ENCODE measurements at places on chromosomes 5 and 9.

GRCh38 chr5:102450313-102450990 lies 48.3 kb downstream of the SLCO6A1 start:
- no peak for DNase-seq

DNA sequence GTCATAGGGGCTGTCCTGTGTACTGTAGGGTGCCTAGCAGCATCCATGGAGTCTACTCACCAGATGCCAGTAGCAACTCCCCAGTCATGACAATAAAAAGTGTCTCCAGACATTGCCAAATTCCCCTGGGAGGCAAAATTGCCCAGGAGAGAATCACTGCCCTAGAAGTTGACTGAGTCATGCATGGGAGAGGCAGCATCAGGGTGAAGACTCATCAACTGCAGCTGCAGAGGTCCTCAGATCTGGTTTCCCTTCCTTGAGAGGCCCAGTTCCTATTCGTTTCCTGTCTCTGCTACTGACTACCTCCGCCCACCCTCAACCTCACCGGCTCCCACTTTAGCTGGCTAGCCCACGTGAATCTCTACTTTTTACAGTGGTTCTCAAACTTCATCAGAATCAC lies 88.6 kb upstream of the AGXT2 start:
- DNase-seq, result no peak

- peak; percentile 27 for DNase-seq
These were observed 14.4 kb downstream of the CAMK4 start for GRCh38 chr5:111238431-111239225.

DNA sequence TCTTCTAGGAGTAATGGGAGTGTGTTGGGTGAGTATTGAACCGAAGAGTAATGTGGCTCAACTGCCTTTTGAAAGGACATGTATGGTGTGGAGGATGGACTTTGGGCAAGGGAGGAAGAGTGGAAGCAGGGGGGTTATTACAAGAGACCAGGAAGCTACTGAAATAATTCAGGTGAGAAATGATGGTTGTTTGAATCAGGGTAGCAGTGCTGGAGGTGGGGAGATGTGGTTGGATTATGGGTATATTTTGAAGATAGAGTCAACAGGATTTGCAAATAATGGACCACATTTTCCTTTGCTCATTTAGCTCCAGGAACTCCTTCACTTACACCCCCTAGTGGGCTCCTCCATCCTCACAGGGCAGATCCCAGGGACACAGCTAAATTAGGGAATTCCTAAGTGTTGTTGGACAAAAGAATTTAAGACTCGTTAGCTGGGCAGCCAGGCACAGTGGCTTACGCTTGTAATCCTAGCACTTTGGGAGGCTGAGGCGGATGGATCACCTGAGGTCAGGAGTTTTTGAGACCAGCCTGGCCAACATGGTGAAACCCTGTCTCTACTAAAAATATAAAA lies 1.2 kb upstream of the SLC4A9 start:
- DNase-seq, result no peak

- DNase-seq, result no peak
These were observed 5.3 kb upstream of the ZNF367 start for GRCh38 chr9:96423322-96423984.

- no peak for DNase-seq
These were observed 83.5 kb upstream of the SEMA6A start for GRCh38 chr5:116658141-116658540.

- DNase-seq, result peak; percentile 69
These were observed 35.2 kb upstream of the GLDC start for GRCh38 chr9:6680797-6681146.

DNA sequence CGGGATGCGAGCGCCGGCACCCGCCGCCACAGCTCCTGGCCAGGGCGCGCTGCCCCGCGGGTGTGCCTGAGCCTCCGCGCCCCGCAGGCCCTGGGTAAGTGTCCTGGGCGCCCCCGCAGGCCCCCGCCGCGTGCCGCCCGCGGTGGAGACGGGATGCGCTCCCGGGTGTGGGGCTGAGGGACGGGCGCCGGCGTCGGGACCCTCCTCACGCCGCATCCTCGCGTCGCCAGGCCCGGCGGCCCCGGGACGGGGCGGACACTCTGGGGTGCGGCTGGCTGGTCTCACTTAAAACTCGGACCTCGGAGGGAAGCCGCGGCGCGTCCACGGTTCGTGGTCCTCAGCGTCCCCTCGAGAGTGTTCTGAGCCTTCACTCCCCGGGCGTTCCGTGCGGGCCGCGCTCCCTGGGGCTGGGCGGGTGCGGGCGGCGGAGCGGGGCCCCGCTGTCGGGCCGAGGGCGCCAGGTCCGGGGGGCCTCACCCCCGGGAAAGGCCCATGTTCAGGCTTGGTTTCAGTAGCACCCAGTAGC lies 275 bp downstream of the AHRR start:
- no peak for DNase-seq

DNA sequence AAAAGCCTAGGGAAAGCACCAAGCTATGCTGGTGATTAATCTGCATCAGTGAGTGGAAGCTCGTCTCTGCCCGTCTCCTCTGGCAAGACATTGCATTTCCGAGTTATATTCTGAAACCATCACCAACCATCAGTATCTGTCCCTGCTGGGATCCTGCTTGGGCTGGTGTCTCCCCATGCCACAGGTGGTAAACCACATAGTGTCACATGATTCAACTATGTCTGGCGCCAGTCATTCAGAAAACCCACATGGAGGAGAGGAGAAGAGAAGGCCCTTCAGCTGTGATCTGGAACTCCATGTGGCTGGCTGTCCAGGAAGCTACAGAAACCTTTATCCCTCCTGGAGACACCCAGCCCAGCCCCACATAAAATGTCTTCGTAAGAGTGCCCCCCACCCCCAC lies 4.8 kb downstream of the IL9 start:
- DNase-seq, result no peak

DNA sequence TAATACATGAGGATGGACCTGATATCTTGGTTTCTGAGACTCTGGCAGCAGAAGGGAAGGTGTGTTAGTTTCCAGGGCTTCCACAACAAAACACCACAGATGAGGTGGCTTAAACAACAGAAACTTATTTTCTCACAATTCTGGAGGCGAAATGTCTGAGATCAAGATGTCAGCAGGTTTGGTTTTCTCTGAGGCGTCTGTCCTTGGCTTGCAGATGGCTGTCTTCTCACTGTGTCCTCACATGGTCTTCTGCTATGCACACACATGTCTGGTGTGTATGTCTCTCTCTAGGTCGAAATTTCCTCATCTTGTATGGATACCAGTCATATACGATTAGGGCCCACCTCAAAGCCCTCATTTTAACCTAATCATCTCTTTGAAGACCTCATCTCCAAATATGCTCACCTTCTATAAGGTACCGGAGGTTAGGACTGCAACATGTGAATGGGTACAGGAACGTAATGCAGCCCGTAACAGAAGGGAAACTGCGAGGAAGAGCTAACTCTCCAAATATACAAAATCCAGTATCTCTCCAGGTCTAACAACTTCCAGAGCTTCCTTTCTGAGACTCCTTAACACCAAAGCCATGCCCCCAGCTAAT lies 139.8 kb upstream of the SMARCA2 start:
- no peak for DNase-seq

DNA sequence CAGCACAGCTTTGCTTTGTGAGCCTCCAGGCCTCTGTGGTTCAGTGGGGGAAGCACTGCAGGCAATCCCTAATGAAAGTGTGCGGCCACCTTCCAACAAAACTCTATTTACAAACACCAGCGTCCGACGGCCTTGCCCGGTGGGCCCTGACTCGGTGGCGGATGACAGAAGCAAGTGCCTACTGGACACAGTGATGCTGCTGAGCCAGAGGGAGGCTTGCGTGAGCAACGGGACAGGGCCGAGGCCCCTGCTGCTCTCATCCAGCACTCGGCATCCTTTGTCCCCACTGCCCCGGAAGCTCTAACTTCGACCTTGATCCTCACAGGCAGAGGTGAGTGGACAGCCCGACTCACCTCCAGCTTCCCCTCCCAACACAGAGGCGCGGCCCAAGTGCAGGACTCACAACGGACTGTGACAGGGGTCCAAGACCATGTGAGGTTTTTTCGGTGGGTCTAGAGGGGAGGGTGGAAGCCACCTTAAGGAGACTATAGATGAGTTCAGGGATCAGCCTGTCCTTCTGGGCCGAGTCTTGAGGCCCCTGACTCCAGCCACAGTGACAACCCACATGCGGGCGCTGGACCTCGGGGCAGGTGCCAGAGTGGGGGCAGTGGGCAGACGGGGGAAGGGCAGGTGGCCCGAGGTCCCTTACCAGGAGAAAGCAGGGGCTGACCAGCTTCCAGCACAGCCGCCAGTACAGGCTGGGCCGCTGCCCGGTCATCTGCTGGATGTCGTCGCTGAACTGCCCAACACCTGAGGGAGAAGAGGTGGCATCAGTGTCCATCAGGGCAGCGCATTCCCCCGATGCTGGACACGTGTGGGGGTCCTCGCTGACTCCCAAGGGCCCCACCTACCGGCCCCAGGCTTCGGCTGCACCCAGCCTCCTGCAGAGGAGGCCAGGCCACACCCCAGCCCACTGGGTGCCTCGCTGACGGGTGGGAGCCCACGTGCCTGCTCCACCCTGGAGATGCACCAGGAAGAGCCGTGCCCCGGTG lies 39.4 kb downstream of the SLC6A3 start:
- DNase-seq, result no peak

- DNase-seq, result no peak
These were observed 26.0 kb downstream of the CHSY3 start for GRCh38 chr5:129930221-129930620.

DNA sequence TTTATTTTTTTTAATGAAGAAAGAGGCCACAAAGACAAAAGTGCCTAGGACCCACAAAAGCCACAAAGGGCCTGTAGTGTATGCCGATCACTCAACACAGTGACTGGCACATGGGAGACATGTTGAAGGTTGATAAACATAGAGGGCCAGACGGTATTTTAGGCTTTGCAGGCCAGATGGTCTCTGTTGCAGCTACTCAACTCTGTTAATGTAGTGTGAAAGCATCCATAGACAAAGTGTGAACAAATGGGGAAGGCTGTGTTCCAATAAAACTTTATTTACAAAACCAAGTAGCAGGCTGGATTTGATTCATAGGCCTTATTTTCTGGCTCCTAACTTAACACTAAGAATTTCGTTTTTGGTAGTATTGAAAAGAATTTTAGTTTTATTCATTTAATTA lies 139.9 kb downstream of the SGCD start:
- DNase-seq, result no peak

DNA sequence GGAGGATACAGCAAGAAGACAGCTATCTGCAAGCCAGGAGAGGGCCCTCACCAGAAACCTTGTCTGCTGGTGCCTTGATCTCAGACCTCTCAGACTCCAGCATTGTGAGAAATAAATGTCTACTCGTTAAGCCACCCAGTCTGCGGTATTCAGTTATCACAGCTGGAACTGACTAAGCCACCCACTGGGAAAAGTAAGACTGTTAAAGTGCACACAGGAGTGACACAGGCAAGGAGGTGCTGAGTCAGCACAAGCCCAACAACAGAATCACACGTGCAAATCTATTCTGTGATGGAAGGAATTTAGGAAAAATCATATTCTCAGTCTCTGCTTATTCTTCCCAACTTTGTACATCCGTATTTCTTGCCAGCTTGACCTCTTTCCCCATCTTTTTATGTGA lies 200.0 kb downstream of the NR2F1-AS1 start:
- no peak for DNase-seq

GRCh38 chr9:84368601-84369000 lies 28.0 kb upstream of the SLC28A3 start:
- DNase-seq, result no peak

DNA sequence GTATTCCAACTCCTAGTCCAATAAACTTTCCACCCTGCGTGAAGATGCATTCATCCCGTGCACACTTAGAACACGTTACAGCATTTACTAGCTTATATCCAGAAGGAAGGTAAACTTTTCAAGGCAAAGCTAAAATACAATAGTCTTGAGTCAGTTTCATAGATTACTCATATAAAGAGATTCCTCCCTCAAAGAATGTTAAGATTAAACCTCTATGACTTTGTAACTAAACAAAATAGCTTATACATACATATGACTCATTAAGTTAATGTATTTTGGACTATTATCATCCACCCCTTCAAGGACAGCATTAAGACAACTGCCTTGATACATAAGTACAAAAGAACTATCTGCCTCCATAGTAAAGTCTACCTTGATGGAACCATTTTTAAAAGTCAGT lies 36.1 kb downstream of the TLE1 start:
- DNase-seq, result no peak

DNA sequence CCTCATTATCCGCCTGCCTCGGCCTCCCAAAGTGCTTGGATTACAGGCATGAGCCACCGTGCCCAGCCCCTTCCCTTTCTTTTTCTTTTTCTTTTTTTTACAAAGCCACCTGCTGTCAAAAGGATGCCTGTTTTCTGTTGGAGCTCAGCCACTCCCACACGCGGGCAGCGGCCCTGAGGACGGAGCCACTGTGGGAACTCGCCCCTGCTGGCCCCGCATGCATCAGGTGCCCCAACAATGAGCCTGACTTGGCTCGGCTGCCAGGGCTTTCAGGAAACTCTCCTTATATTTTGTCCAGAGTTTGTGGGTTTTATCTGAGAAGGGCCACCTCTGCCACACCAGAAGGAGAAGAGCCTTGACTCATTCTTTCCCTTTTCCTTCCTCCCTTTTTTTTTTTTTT lies 37.1 kb upstream of the LRRC14B start:
- no peak for DNase-seq

GRCh38 chr5:143898916-143899591 lies 87.1 kb downstream of the HMHB1 start:
- peak; percentile 4 for DNase-seq

DNA sequence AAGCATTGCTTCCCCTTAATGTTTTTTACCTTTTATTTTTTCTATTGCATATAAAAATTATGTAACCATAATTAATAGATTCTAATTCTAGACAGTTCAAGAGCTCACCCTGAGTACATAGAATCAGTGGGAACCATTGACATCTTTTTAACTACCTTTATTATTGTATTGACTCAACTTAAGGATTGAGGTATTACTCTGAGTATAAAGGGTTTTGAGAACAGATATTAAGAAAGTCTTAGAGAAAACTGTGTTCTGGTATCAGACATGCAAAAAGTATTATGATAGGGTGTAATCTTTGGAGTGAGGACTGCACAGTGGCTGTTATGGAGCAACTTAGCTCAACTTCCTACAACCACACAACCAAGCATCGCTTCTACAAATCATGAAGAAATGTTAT lies 8.9 kb downstream of the SPEF2 start:
- no peak for DNase-seq

GRCh38 chr9:87537625-87538024 lies 40.0 kb downstream of the DAPK1 start:
- no peak for DNase-seq

DNA sequence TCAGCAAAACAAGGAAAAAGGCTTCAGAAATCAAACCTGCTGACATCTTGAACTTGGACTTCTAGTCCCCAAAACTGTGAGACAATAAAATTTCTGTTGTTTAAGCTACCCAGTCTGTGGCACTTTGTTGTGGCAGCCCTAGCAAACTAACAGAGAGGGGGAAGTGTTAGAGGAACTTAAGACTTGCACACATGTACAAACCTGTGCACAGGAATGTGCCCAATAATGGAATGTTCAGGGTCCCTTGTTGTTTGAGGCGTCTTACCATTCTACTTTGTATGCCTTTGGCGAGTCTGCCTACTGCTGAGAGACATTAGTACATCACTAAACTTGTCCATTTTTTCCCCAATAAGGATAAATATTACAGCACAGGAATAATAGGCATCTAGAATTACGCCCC lies 160.3 kb downstream of the WDR70 start:
- DNase-seq, result no peak

- DNase-seq, result no peak
These were observed 119.8 kb upstream of the PPP1R26 start for GRCh38 chr9:135359764-135360163.

- DNase-seq, result no peak
These were observed 177.9 kb downstream of the C9orf152 start for GRCh38 chr9:110029956-110030480.

- no peak for DNase-seq
These were observed 74.0 kb upstream of the RXRA start for GRCh38 chr9:134252084-134252830.

GRCh38 chr5:126188804-126189203 lies 234.4 kb upstream of the GRAMD2B start:
- DNase-seq, result no peak

Data from CD4-positive, alpha-beta T cell treated with Interleukin-6 for 4 hours (primary cell).